ENCODE measurements at places on chromosomes 3 and 15.

DNA sequence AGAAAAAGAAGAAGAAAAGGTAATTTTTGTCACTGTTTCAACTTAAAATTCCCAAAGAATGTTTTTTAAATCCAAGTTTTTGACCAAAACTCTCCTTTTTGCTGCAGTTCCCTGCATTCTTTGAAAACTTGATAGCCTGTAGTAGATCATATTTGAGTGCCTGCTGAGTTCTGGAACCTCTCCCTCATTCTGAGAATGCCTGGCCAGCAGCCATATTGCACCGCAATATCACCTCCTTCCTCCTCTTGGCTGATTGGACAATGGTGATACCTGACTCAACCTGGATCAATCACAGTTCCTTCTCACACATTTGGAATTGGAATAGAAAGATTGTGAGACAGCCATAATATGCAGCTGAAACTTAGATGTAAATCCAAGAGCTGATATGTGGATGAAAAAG is 97.6 kb upstream of the GAP43 start:
- no peak for DNase-seq

GRCh38 chr3:194189243-194189791 is 53.4 kb downstream of the HES1 start:
- no peak for DNase-seq

- DNase-seq = no peak
Measured at GRCh38 chr3:189488241-189488767, 142.9 kb upstream of the TP63 start.

DNA sequence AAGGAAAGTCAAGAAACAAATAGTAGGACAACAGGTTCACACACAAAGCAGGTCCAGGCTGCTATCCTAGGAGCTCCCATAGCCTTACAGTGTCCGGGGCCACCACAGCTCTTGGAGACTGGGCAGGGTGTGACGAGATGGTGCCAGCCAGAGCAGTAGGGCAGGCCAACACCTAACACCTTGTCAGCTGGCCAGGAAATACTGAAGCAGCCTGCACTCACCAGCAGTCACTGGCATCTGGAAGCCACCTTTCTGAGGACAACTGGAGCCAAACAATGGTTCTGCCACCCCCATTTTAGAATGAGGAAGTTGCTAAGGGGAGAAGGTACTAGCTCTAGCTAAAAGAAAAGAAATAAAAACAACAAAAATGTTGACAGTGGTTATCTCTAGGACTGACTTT is 47.2 kb downstream of the CCDC12 start:
- DNase-seq = no peak

DNA sequence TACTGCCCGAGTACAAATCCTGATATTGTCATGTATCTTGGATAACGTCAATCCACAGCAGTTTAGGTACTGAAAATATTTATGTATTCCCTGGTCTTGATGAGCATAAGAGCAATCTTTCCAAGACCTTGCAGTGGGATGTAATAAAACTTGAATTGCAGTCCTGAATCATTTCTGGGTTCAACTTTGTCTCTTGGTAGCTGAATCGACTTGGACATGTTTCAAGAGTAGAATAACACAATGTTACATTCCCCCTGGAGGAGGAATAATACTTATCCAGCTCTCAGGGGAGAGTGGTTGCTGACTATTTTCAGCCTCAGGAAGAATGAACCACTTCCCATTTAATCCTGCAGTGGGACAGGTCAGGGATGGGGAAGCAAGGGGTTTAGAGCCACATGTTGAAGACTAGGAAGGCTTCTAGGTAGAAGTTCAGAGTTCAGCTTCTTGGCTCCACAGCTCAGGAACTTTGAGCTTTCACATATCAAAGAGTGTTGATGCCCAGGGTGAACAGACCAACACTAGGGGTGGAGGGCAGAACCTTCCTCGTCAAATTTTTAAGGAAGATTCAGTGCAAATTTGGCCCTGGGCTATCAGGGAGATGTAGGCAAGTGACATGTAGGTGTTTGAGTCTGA is 43.4 kb upstream of the GPD1L start:
- no peak for DNase-seq

- DNase-seq = no peak
Measured at GRCh38 chr3:25441234-25441856, 13.3 kb downstream of the RARB start.

DNA sequence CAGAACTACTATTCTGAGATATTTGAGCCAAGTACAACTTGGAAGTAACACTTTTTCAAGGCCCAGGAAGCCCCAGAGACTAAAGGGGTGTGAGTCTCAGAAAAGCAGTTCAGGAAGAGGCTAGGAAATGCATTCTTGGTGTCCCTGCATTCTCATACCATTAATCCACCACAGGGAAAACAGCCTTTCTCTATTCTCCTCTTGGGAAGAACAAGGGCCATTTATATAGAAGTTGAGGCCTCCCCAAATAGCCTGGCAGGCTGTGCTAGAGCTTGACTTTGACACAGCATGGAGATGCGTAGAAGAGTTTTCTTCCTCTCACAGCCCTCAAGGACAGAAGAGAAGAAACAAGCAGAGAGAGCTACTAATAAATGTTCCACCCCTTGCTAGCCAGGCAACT is 5.5 kb upstream of the NR2C2 start:
- no peak for DNase-seq

GRCh38 chr3:5339967-5340535 is 152.5 kb downstream of the EDEM1 start:
- no peak for DNase-seq

DNA sequence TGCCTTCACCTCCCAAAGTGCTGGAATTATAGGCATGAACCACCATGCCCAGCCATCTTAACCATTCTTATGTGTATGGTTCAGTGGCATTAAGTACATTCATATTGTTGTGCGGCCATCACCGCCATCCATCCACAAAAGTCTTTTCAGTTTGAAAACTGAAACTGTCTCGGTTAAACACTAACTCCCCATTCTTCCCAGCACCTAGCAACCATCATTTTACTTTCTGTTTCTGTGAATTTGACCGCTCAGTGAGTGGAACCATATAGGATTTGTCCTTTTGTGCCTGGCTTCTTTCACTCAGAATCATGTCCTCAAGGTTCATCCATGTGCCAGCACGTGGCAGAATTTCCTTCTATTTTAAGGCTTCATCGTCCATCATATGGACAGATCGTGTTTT is 5.8 kb downstream of the MCM2 start:
- DNase-seq = no peak

DNA sequence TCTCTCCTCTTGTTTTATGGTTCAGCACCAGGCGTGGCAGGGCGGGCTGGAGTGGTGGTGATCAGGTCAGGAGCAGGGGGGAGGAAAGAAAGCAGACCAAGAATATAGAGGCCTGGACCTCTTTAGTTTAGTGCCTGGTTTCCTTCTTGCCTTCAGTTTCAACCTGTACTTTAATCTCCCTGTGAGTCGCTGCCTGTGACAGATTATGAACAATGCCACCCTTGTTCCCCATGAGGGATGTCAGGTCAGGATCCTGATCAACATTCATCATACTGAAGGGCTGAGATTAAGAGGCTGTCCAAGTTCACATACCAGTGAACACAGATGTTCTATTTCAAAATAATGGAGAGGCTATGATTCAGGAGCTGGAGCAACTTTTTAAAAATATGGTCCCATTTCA is 11.4 kb downstream of the ENTPD3 start:
- no peak for DNase-seq

- DNase-seq = no peak
Measured at GRCh38 chr3:166071-166470, 30.5 kb upstream of the CHL1 start.

DNA sequence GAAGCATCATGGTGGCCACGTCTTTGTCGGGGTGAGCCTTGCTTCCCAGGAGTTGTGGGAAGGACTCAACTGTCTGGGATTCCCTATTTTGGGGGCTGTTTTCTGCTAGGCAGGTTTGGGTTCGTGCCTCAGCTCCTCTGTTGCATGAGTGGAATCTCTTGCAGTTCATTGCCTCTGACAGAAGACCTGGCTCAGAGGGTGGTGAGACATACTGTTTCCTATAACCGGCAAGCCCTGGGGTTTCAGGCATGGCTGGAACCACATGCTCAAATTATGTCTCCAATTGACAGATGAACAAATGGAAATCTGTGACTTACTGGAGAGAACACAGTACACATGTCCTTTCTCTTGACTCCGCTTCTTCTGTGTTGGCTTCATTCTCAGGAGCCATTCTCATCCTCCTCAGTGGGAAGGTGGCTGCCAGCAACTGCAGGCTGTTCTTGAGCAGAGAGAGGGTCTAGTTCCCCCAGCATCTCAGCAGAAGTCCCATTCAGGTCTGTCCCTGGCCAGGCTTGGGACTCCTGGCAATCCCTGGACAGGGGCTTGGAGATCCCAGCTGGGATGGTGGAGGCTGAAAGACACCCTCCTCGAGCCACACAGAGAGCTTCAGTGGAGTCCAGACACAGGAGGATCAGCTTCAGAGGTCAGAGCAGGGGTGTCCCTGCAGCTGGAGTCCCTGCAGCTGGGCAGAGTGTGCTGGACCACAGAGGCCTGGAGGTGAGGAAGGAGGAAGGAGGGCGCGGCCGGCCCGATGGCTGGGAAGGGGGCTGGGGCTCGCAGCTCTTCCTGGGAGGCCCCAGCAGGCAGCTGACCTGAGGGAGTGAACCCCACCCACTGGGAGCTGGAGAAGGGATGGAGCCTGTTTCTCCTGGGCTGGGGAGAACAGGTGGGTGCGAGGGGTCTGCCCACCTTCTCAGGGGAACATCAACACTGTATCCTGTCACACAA is 97.6 kb downstream of the LSM3 start:
- DNase-seq = no peak

DNA sequence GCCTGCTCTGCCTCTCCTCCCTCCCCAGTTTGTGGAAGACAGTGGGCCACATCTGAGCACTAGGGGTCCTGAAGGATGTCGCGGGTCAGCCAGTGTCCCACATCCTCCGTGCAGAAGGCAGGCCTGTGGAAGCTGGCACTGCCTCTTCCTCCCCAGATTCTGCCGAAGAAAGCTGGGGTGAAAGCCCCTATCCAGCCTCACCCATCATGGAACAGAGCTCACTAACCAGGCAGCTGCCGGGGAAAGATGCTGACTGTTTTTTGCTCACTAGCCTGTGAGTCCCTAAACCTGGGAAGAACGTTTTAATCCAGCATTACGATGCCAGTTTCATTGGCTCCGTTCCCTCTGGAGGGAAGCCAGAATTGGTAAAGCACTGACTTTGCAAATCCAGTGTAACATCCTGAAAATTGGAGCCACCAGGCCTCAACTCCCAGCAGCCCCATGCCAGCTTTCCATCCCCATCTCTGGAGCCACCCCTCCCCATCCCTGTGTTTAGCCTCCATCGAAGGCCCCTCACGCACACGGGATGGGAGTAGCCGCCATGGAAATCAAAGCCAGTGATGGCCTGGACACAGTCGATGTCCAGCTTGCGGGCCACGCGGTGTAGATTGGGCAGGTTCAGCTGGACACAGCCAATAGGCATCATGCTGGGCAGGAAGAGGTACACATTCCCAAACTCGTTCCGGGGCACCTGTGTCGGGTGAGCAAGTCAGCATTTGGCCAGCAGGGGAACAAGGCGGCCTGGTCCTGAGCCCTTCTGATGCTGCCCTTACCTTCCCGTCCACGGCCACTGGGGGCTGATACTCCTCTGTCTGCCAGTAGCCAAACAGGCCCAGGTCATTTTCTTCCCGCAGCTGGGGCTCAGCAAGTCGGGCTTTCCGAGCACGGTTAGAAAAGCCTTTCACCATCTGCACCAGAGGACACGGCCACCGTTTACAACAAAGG is 23.5 kb downstream of the TMEM43 start:
- no peak for DNase-seq

GRCh38 chr3:189272500-189273119 is 100.8 kb downstream of the TPRG1 start:
- DNase-seq = no peak

DNA sequence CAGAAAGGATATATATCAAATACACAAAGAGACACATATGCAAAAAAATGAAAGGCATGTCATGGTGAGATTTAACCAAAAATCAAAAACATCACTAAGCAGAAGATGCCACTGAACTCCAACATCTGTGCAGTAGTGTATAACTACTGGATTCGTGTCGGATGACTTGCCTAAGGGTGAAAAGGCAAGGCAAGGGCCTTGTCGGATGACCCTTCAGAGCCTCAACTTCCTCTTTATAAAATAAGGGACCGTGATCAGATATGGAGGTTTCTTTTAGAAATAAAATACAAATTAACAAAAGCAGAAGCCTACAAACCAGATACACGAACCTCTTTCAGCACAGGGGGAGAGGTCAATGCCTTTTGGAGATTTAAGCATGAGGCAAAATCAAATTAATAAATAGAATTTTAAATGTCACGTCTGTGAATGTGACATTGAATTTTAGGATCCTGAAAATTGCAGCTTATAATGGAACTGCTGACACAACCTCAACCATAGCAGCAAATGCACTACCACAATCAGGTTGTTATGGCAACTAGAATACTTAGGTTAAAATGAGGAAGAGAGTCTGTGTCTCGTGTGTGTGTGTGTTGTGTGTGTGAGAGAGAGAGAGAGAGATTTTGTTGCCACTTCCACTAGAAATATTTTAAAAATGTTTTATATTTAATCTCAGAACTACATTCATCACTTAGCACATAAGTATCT is 8.3 kb upstream of the CHRM5 start:
- no peak for DNase-seq

DNA sequence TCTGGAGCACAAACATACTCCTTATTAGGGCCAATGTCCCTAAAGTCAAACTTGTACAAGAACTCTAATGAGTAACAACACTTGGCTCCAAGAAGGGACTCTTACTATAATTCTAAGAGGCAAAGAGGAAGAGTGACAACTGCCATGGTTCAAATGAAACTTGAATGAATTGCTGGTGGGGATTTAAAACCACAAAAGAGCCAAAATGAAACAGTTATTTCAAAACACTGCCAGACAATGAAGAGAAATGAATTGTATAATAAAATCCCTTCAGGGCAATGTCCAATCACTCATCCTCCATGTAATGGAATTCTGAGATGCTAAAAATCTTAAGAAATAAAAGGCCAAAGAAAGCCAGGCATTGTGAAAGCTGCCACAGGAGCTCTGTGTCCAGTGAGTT is 14.2 kb downstream of the THRB start:
- DNase-seq = no peak

- DNase-seq = no peak
Measured at GRCh38 chr3:29720665-29721064, 439.8 kb downstream of the RBMS3 start.

DNA sequence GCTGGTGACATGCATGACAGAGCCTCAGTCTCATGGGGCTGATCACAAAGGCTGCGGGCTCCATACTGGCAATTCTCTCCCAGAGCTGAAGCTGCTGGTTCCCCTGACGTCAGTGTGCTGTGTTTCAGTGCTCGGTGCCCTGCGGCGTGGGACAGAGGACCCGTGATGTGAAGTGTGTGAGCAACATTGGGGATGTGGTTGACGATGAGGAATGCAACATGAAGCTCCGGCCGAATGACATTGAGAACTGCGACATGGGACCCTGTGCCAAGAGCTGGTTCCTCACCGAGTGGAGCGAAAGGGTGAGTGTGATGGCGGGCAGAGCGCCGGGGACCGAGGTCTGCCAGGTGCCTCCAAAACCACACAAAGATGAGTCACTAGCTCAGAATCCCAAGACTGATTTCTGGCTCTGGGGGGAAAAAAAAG is 62.0 kb upstream of the NR2E3 start:
- no peak for DNase-seq

DNA sequence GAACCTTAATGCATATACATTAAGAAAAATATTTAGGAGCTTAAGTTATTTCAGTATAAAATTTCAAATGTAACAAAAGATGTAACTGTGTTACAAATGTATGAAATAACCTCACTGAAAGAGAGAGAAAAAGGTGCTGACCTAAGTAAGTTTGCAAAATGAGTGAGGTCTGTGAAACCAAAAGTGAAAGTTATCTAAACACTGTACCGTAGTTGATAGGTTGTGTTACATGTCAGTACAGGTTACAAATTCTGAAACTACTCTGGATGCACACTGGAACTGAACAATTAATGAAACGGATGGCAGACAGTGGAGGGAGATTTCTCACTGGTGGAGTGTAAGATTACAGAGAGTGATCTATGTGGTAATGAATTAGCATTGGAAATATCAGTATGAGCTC is 420.7 kb downstream of the ZNF385D start:
- DNase-seq = no peak
